Hepatic stellate cell (primary cell): ENCODE measurements at places on chromosomes 2 and 18.
A peak's percentile ranks its signal among the peaks of the same experiment; 100 is the strongest.

- peak; percentile 74 for DNase-seq
These were observed 215.4 kb downstream of the AGAP1 start for GRCh38 chr2:235709124-235709813.

GRCh38 chr18:75393721-75394120 is 33.8 kb downstream of the SMIM21 start:
- no peak for DNase-seq

DNA sequence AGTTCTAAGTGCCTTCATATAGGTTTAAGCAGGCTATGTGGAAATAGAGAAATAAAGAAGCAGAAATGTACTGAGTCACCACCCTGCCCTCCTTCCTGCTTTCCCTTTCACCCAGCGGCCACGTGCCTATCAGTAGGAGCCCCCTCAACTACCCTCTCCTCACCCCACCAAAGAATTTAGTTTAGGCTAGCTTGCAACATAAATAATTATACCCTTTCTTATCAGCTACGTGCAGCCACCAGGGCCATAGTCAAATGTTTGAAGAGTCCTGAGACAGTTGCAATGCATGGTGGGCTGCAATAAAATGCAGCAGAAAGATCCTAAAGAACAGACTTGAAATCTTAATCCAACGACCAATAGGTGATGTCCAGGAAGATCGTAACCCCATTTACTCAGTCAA is 101.2 kb downstream of the RTP5 start:
- DNase-seq, result no peak

DNA sequence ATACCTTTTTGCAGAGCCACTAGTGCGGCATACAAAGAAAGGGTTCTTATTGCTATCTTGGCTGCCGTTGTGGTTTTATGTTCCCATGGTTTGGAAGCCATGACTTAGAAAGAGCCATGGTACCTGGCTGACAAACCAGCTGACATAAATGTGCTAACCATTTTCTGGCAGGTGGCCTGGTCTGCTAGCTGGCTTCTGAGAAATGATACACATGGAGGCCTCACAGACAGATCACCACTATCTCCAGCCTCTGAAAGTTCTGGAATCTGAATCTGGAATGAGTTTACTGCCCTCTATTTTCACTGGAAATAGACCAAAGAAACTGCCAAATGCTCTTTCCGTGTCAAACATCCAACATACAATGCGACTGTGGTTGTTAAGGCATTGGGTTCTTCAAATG is 123.7 kb downstream of the QPCT start:
- DNase-seq, result no peak

DNA sequence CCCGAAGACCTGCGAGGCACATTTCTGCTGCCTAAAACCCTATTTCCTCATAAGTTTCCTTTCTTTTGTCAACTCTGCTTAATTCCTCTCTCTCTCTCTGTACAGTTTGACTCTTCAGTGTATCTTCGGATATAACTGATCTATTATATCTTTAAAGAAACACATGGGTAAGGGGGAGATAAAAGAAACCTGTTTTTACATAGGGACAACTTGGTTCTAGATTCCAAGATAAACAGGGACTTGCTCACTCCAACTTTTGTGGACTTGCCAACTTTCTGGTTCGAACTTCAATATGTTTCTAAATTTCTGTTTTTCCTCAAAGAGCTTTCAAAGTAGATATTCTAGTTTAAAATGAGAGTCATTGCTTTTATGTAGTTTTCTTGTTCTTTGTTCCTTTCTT is 182.7 kb upstream of the EPC2 start:
- no peak for DNase-seq

DNA sequence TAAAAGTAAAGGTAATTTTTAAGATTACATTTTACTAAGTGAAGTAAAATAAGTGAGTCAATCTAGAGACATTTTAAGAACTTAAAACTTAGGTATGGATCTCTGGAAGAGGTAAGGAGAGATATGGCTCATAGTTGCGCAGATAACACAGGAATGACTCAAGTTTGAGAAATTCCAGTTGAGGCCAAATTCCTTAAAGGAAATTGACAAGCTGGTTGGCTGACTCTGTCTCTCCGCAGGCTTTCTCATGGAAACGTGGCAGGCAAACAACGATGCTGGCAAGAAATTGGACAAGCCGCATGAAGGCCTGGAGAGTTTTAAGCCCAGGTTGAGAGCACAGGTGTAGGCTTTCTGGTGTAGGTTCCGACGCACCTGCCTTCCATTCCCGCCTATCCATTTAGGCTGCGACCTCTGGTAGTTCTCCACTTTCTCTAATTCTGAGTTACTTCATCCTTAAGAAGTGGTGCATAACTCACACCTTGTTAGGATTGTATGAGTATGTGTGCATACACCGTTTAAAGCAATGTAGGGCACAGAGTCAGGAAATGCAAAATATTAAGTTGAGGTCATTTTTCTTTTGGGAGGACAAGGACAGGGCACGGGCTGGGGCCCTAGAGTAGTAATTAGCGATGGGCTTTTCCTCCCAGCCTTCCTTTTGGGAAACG is 589 bp upstream of the DAW1 start:
- DNase-seq, result peak; percentile 75

DNA sequence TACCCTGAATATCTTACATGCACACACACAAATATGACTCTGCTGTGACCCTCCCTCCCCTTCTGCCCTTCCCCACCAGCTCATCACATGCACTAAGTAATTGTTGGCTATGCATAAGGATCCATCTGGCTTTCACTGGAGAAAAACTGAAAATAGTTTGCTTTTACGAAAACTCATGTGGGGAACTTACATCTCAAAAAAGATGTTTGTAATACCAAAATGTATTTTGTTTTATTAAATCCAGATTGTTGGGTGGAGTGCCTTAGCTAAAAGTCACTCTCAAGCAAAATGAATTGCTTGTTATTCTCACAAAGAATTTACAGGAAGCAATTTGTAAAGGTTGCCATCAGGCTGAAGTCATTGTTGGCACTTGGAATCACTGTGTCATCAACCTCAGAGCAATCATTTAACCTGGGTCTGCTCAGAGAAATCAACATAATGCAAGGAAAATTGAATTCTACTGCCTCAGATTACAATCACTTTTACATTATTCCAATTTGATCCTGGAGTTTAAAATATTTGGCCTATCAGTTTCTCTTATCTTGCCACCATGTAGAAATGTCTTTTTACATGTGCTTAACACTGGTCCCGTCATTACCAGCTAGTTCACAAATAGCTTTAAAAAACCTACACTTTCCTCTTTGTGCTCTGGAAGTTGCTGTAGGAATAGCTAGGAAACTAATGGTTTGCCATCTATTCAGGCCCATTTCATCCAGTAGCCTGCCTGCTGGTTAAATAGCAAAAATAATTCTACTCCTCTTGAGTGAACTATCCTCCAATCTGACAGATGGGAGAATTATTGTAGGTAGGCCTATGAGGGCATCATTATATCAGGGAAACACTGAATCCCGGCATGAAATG is 90.3 kb upstream of the TMEM17 start:
- peak; percentile 20 for DNase-seq

DNA sequence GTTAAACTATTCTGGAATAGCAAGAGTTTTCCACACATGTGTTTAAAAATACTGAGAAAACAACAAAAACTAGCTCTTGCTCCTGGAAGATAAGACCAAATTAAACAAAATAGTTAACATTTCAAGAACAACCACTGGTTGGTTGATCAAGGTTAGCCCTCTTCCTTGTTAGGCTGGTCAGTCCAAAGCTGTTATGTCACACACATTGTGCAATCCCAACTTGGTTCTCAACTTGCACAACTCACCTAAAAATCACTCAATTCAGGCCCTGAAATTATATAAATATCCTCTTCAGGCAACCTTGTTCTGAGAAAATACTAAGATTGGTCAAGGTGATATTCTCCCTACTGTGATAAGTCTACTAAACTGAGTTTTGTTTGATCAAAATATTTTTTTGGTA is 169.7 kb upstream of the LRP1B start:
- DNase-seq, result no peak

DNA sequence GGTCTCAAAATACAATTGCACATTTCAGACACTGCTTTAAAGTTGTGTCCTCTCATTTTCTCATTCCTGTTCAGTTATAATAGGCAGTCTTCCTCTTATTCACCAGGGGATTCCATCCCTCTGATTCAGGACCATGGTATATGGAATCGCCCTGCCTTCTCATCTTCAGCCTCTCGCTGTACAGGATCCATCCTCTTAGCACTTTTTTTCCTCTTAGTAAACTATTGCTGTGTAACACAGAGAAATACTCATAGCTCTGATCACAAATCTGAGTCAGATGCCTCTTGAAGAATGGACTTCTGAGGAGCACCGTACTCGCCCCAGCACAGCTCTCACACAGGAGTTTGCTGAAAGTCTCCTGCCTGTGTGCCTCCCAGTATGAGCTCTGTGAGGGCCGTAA is 11.3 kb downstream of the RMP24 start:
- DNase-seq, result no peak

DNA sequence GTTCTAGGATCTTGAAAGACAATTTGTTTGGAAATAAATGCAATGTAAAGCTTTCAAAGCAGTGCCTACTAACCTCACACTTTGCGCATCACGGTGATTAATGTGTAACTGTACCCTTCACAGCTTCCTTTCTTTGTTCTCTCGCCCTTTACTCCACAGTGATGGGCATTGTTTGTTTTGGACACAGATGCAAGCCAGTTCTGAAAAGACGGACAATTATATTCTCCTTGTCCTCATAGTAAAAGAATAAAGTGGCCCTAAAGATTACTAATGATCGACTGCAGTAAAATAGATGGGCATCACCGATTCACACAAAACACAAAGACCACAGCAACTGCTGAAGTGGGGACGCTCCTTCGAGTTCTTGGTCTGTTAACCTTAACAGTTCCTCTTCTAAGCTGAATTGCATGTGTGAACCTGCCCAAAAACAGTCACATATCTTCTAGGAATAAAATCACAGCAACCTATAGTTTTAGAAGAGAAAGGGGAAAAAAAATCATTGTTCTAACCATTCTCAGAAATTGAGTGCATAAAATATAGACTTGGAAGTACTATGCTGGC is 7.7 kb downstream of the L3MBTL4 start:
- DNase-seq, result no peak

- no peak for DNase-seq
These were observed 17.1 kb upstream of the MC2R start for GRCh38 chr18:13932285-13933025.

GRCh38 chr2:11131166-11131920 is 23.9 kb upstream of the SLC66A3 start:
- no peak for DNase-seq

DNA sequence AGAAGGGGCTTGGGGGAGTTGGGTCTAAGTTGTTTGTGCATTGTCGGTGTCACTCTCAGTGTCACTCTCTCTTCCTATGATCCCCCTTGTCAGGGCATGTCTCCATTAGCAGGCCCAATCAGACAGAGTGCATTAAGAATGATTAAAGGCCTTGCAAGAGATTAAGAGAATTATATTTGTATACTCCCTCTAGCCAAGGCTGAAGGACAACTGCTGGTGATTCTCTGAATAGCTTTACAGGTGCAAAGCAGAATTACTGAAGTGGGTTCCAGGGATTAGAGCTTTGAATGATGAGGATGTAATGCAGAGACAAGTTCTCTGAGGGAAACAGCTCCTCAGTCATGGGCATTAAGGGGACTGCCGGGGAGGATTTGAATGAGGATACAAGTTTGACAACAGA is 104.8 kb upstream of the LGALSL start:
- DNase-seq, result no peak

GRCh38 chr18:34943587-34943986 is 97.6 kb upstream of the MAPRE2 start:
- no peak for DNase-seq

GRCh38 chr2:226763320-226763719 is 36.3 kb downstream of the IRS1 start:
- peak; percentile 24 for DNase-seq

GRCh38 chr2:10890706-10891270 is 20.9 kb upstream of the KCNF1 start:
- no peak for DNase-seq

- DNase-seq, result no peak
These were observed 343.2 kb downstream of the ALK start for GRCh38 chr2:29578084-29578598.

DNA sequence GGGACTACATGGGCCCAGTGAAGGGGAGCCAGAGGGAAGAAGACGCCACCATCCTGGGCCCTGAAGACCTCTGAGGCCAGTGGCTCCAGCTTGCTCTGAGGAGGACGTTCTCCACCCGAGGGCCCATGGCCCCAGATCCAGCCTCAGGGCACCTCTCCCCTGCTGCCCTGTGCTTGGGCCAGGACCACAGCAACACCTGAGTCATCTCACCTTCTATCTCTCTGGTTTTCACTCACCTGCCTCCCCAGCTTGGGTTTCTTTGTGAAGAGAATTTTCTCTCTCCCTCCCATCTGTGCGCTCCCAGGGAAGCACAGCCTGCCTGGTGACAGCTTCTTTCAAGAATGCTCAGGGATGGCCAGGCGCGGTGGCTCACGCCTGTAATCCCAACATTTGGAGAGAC is 19.8 kb downstream of the ZFP36L2 start:
- no peak for DNase-seq

DNA sequence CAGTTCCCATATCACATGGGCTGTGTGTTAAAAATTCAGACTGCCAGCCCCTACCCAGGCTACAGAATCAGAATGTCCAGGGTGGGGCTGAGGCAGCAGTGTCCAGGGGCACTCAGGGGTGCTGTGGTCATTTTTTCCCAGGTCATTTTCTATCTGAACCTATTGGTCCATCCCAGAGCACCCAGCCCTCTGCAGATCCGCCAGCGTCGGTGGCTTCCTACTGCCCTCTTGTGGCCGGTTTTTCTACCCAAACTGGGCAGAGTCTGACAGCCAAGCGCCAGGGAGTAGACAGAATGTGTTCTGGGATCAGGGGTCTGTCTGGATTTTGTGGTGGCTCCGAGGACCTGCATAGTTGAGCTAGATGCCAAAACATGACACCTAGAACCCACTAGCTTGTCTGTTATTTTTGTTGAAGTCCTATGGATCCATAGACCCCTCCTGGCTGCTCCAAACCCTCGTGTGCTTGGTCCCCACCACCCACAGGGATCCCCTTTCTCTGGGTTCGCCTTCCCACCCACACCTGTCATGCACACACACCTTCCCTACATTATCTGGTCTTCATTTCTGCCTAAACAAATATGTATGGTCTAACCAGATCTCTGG is 34.1 kb upstream of the RMDN2 start:
- peak; percentile 80 for DNase-seq

- peak; percentile 54 for DNase-seq
These were observed at the start of gene CDC42EP3 for GRCh38 chr2:37671009-37671815. Gene CDC42EP3 (minus strand): TSS chr2:37671642. CDS start chr2:37646587, 25,055 bp downstream.

DNA sequence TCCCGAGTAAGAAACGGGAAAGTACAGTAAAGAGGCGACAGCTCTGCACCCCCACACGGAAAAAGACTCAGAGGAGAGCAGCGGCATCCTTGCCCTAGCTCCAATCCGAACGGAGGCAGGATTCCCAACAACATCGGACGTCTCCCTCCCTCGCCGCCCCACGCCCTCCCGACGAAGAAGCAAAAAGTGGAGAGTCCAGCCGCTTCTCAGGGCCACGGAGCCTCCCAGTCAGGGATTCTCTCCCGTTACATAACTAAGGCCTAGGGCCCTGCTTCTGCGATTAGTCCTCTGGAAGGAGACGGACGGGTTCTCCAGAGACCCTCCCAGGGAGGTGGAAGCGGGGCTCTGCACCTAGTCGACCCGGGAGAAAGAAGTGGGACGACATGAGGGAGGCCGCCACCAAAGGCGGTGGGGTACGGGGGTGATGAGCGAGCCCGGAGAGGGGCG is 587 bp downstream of the SUMO1 start:
- DNase-seq, result peak; percentile 69
